Non-pigmented ciliary epithelial cell (primary cell): ENCODE measurements at places on chromosomes 7 and 10.

- no peak for DNase-seq
Observed at GRCh38 chr10:29317423-29318021, 28.7 kb downstream of the LYZL1 start.

GRCh38 chr10:4868357-4868657, 42.3 kb downstream of the AKR1E2 start:
- no peak for DNase-seq

DNA sequence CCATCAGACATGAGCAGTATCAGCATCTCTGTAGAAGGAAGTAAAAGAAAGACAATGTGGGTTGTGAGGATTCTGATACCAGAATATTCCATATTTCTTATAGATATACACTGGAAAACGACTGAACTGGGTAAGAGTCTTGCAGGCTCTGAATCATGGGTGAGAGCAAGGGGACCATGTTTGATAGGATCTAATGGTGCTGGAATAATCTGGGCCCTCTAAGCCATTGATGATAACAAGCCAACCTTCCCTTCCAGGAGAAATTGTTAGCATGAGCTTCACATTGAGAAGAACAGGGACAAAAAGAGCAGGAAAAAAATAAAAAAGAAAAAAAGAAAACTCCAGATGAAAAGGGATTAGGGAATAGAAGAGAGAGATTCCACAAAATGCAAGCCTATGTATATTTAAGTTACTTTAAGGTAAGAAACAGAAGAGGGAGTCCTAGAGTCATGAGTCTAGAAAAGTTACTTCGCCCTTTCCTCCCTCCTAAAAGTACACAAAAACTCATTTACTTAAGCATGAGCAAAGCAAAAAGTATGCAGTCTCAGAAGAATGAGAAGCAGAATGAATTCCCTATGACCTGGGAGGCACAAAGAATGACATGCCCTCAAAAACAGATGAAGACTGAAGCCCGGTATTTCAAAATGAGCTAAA, 181.9 kb downstream of the TMEM26 start:
- peak; percentile 65 for DNase-seq

GRCh38 chr7:91327346-91327745, 63.1 kb downstream of the FZD1 start:
- no peak for DNase-seq

DNA sequence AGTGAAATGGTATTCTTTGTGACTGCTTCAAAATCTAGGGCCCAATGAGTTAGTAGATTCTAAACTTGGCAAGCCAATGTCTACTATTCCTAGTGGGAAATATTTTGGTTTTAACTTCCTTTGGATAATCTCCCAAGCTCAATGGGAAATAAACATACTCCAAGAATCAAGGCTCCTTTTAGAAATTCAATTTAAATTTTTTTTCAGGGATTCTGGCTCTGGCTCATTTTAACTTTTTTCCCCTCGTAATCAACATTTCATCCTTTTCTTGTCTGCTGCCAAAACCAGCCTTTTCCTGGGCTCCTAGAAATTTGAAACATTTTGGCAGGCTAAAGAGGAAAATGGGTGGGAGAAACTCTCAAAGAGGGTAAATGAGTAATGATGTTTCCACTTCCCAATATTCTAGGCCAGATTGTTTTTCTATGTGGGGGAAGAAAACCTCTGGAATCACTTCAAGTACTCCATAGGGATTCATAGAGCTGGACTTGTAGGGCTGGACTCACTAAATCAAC, 85.6 kb upstream of the AGR3 start:
- DNase-seq, result no peak

DNA sequence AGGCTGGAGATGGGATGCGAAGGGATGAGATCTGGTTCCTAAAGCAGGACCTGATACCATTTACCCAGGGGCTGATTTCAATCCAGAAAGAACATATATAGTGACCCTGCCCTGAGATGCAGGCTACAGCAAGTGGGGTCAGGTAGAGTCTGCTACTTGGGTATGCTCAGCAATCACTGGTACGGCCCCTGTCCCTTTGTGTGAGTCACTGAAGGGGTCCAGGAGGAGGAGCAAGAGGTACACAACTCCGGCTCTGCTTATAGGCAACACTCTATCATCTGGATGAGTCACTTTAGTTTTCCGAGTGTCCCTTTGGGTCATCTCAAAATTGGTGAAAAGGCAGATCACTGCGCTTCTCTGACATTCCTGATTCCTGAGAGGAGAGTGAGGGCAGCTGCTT, 79.6 kb upstream of the SORCS1 start:
- no peak for DNase-seq

DNA sequence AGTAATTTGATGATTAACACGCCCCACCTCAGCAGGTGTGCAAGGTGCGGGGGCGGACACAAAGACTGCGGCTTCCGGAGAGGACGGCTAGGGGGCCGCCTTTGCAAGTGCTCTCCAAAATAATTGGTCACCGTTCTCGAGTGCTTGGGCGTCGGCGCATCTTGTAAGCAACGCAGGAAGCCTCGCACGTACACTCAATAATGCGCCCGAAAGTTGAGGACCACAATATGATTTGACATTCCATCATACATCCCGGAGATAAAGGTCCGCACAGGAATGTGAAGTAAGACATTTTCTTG, 114.7 kb downstream of the EBF3 start:
- DNase-seq, result no peak

DNA sequence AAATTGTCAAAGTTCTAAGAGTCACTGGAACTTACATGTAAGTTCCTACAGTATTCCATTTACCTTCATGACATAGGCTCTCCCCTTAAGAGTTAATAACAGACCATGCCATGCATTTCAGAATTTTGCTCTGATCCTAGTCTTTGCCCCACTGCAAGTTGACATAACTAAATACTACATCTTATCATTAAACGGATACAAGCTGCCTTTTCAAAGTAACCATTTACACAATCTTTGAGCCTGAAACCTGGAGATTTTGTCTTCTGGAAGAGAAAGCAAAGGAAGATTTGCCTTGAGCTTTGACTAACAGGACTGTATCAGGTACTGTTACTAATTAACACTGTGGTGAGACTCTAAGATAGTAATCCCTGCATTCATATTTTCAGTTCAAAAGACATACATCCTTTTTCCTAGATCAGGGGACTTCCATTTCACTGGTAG, 9.3 kb upstream of the AKR1D1 start:
- DNase-seq, result no peak

- DNase-seq, result no peak
Observed at GRCh38 chr10:57992321-57993077, 275.2 kb downstream of the IPMK start.

DNA sequence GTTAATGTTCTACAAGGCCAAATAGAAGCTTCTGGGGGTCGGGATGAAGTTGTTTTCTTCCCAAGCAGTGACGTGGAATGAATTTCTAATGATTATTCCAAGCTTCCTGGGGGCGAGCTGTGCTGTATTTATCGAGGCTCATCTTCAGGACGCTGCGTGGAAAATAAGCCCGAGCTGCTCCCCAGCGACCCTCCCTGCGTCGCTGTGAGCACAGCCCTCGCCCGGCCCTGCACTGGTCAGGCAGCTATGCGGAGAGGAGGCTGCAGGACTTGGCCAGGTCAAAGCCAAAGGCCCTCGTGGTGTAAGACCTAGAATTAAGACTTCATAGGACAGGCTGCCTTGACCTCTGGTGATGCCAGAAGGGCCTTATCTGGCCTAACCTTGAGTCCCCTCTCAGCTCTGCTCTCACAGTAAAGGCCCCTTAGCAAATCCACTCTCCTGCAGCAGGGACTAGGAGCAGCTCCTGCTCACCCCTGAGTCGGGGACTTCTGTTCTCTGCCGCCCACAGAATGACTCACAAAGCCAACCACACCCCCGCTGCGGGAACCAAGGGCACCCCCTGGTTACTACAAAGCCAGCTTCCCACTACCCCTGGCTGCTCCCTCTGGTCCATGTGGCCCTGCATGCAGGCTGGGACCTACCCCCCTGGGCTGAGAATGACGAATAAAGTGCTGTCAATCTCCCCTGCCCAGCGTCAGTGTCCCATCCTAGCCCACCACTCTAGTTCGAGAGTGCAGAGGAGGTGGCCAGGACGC, 501.6 kb downstream of the TCERG1L start:
- no peak for DNase-seq

GRCh38 chr7:43042302-43042701, 70.1 kb upstream of the HECW1 start:
- DNase-seq, result no peak

DNA sequence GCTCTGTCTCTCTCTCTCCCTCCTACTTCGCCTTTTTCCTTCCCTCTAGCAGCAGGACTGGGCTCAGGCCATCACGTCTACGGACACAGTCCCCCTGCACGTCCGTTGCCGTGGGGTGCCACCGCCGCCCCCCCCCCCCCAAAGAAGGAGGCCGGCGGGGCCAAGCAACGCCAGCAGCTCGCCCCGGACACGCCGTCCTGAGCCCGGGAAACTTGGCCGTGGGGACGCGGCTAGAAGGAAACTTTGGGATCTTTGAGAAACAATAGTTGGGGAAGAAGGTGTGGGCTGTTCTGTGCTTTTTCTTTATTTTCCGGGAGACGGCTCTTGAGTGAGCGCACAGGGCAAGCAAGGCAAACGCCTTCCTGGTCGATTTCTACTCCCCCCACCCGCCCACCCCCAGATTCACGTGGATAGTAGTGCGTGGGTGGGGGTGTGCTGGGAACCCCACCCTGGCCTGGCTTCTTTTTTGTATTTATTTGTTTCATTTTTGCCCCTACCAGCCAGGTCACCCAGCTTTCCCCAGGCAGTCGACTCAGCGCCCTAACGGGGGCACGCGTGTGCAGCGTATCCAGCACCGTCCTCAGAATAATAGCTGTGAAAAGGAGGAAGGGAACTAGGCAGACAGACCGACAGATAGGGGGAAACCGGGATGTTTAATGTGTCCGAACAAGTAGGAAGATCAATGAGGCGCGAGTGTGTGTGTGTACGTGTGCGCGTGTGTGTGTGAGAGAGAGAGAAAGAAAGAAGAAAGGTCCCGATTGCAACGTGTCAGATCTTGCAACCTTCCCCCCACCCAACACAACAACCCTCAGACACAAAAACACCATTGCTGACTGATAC, 1.4 kb downstream of the MXI1 start:
- DNase-seq, result no peak

- no peak for DNase-seq
Observed at GRCh38 chr7:75889223-75889825, 10.5 kb downstream of the RHBDD2 start.
